Inflammatory macrophage (primary cell): ENCODE measurements at places on chromosomes 11 and 22.

DNA sequence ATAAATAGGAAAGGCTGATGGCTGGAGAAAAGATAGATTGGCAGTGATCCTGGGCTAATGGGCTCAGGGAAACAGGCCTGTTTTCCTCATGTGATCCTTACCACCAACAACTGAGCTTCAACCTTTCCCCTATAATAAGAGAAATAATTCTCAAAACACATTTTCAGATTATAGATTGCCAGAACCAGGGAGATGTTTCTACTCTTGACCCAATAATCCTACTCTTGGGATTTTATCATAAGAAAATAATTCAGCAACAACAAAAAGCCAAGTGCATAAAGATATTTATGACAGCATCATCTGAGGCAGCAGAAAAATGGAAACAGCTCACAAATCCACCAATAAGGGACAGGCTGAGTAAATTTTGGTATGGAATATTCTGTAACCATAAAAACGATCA, 54.3 kb downstream of the ADM start:
- DNase-seq = no peak

GRCh38 chr22:23894710-23895598, 771 bp downstream of the MIF start:
- peak; percentile 45 for DNase-seq

GRCh38 chr11:130522284-130522961, 74.0 kb downstream of the ADAMTS15 start:
- no peak for DNase-seq

DNA sequence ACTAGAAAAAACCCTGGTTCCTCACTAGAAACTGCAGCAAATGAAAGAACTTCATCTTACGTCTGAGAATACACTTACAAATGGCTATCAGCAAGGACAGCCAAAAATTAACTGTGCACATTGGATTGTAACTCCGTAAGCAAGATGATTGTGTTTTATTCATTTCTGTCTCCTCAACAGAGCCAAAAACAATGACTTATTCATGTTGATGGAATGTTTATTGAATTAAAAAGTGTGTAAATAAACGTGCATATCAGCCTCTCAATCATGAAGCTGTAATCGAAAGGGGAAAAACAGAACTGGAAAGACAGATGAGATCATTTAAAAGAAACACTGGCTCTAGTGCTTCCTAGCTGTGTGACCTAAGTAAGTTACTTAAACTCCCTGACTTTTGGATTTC, 307.5 kb upstream of the ZC3H12C start:
- no peak for DNase-seq
